ENCODE measurements at places on chromosomes 2 and 18. TPM values are rescaled to one million over a fixed set of nuclear protein-coding genes. Genes with fewer than 3 reads are reported as not detected.
A peak's percentile ranks its signal among the peaks of the same experiment; 100 is the strongest.

DNA sequence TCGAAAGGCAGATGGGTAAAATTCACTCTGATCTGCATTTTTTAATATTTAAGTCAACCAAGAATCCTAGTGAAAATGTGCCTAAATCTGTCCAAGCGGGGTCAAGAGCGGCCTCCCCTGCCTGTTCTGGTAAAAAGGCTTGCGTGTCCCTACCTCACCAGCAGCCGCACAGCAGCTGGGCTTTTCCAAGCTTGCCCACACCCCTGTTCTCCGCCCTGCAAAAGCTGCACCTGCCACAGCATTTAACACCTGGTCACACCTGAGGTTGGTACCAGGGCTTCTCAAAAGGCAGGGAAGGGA is 25.8 kb upstream of the TMEM182 start:
- H3K27me3 ChIP-seq, result no peaks in the 10 kb centered on the region
- H3K27ac ChIP-seq, result no peak overlapping the region
- peaks cover 3% of the 10 kb centered on the region for H3K4me1 ChIP-seq
- DNase-seq, result no peak
- H3K4me3 ChIP-seq, result peak overlapping the region; percentile 96
- peaks cover 10% of the 10 kb centered on the region for H3K36me3 ChIP-seq

TUBB8B gene
- 1.4 TPM for total RNA-seq

DPP10 gene
- total RNA-seq, result 19.2 TPM

DNA sequence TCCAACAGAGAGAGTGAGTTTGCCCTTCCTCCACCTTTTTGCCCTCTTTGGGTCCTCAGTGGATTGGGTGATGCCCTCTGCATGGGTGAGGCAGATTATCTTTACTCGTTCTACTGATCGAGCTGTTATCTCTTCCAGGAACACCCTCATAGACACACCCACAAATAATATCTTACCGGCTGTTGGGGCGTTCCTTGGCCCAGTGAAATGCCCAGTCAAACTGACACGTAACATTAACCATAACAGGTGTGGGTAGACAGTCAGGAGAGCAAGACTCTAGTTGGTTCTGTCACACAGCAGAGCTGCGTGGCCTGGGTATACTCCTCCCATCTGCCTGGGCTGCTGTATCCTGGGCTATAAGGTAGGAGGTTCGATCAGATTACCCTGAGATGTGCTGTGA is 144.1 kb downstream of the AGAP1 start:
- no peaks in the 10 kb centered on the region for H3K27me3 ChIP-seq
- H3K36me3 ChIP-seq, result no peaks in the 10 kb centered on the region
- peaks cover 6% of the 10 kb centered on the region for H3K4me1 ChIP-seq

DNA sequence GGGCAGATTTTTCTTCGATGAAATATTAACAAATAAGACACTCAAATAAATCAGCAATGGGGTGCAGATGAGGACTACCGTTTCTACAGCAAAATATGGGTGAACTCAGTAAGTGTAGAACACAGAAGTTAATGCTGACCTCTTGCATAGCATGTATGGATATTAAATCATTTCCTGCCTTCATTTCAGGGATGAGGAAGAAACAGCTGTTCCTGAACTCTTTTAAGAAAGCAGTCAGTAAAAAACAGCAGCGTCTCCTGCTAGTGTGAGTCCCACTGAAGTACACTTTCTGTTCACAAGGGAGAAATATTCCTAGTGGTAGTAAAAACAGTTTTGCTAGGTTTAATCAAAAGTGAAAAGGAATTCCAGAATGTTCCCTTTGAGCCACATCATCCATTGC is 379.0 kb downstream of the ZEB2 start:
- H3K36me3 ChIP-seq, result no peaks in the 10 kb centered on the region
- H3K27me3 ChIP-seq, result peaks cover 6% of the 10 kb centered on the region
- no peak overlapping the region for H3K27ac ChIP-seq
- H3K4me1 ChIP-seq, result no peaks in the 10 kb centered on the region

ITGB6 gene
- 0.24 TPM for total RNA-seq

DNA sequence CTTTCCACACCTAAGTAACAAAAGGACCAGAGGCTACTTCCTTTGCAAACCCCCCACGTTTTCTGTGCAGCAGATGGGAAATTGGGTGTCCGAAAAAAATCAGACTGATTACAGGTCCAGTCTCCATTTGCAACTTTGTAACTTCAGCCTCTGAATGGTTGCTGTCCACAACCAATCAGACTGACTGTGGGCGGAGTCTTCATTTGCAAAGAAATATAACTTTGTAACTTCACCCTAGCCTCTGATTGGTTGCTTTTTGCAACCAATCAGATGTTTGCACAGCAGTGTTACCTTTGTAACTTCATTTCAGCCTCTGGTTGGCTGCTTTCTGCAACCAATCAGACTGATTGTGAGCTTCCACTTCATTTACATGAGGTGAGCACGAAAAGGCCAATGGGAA is 27.8 kb upstream of the CACNB4 start:
- H3K27ac ChIP-seq, result no peak overlapping the region
- H3K36me3 ChIP-seq, result peaks cover 29% of the 10 kb centered on the region
- no peak overlapping the region for H3K4me3 ChIP-seq
- H3K4me1 ChIP-seq, result no peaks in the 10 kb centered on the region
- no peaks in the 10 kb centered on the region for H3K27me3 ChIP-seq

EFR3B gene
- total RNA-seq, result 5.8 TPM

DNA sequence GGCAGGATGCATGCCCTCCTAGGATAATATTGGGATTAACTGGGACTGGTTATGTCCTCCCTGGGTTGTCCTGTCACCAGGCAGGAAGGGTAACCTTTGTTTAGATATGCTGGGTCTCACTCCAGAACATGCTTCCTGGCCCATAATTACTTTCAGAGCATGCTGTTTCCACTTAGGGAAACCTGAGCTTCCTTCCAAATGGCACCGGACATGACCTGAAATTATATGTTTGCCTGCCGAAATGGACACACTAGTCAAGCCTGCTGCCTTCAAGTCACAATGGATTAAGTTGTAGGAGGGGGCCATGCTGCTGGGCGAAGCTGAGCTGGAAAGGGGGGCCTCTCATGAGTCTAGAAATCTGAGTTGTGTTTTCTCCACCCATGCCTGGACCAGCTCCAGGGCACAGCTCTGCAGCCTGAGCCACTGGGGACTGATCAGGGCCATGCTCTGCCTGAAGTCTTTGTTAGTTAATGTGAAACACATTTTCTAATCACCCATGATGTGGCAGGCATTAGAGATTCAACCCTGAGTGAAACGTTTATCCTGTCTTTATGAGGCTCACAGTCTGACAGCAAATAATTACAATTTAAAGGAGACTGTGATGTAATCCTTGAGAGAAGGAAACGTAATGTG is 273.3 kb downstream of the TNS1 start:
- H3K36me3 ChIP-seq, result no peaks in the 10 kb centered on the region
- no peak overlapping the region for H3K27ac ChIP-seq
- no peak for DNase-seq
- H3K4me3 ChIP-seq, result no peak overlapping the region

GRCh38 chr18:28801876-28802275 is 624.9 kb upstream of the CDH2 start:
- no peaks in the 10 kb centered on the region for H3K36me3 ChIP-seq
- H3K27me3 ChIP-seq, result no peaks in the 10 kb centered on the region
- no peak overlapping the region for H3K27ac ChIP-seq

- H3K27me3 ChIP-seq, result no peaks in the 10 kb centered on the region
- H3K4me3 ChIP-seq, result no peak overlapping the region
- H3K27ac ChIP-seq, result no peak overlapping the region
- no peaks in the 10 kb centered on the region for H3K4me1 ChIP-seq
These were observed 602.9 kb downstream of the NYAP2 start for GRCh38 chr2:226002438-226002837.

- no peak overlapping the region for H3K27ac ChIP-seq
- DNase-seq, result no peak
- H3K4me1 ChIP-seq, result no peaks in the 10 kb centered on the region
- no peaks in the 10 kb centered on the region for H3K27me3 ChIP-seq
- no peak overlapping the region for H3K4me3 ChIP-seq
These were observed 153.7 kb downstream of the PRKCE start for GRCh38 chr2:45804987-45805755.

GRCh38 chr2:128503399-128504245 is 185.0 kb upstream of the HS6ST1 start:
- peaks cover 5% of the 10 kb centered on the region for H3K4me1 ChIP-seq
- H3K36me3 ChIP-seq, result no peaks in the 10 kb centered on the region
- peak; percentile 31 for DNase-seq

GRCh38 chr2:172473167-172473566 is 45.8 kb downstream of the ITGA6 start:
- H3K27me3 ChIP-seq, result no peaks in the 10 kb centered on the region
- H3K27ac ChIP-seq, result no peak overlapping the region
- H3K4me3 ChIP-seq, result no peak overlapping the region
- DNase-seq, result no peak
- H3K36me3 ChIP-seq, result peaks cover 19% of the 10 kb centered on the region
- H3K4me1 ChIP-seq, result no peaks in the 10 kb centered on the region

DNA sequence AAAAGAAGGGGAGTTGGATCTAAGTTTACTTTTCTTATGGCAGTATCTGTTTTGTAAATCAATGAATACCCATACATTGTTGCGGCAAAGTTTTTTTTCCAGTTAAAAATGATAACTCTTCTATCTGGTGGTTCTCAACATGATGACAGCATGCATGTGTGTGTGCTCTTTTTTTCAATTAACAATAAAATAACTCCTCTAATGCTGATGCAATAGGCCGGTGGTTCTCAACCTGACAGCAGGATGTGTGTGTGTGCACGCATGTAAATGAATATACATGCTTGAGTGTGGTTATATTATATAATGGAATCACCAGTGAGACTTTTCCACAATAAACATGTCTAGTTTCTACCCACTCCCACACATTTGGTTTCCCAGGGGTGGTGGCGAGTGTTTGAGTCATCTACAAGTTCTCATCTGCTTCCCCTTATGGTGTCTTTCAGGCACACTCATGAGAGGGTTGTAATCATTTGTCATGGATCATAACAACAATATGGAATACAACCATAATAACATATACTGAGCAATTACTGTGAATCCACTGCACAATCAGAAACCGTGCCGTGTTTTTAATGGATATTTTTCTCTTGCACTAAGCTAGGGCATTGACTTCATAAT is 31.2 kb downstream of the PARD3B start:
- H3K36me3 ChIP-seq, result no peaks in the 10 kb centered on the region
- H3K4me3 ChIP-seq, result no peak overlapping the region
- no peak for DNase-seq
- H3K4me1 ChIP-seq, result no peaks in the 10 kb centered on the region
- no peaks in the 10 kb centered on the region for H3K27me3 ChIP-seq

- peak; percentile 80 for DNase-seq
- peaks cover 10% of the 10 kb centered on the region for H3K27me3 ChIP-seq
- no peak overlapping the region for H3K27ac ChIP-seq
- H3K36me3 ChIP-seq, result no peaks in the 10 kb centered on the region
- peaks cover 3% of the 10 kb centered on the region for H3K4me1 ChIP-seq
- H3K4me3 ChIP-seq, result peak overlapping the region; percentile 92
These were observed 1.6 kb downstream of the CRIM1 start for GRCh38 chr2:36356990-36357846.

NLRC4 gene
- not detected for total RNA-seq

DNA sequence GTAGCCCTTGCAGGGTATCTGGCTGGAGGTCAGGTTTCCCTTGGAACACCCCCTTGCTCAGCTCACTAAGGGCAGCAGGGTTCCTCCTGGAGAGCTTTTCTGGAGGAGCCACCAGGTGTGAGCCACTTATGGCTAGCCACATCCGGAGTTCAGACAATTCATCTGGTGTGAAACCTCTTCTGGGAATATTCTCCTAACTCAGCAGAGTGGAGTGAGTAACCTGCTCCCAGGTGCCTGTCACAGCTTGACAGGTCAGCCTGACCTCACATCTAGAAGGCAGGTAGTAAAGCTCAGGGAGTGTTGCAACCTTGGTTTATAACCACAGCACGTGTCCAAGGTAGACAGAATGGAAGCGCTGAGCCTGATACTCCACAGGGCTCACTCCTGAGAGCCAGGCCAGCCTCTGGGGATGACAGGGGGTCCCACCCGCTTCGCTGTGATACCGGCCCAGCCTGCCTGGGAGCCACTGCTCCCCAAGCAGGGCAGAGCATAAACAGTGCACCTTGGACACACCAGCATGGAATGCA is 62.6 kb upstream of the TGFA start:
- H3K27me3 ChIP-seq, result peaks cover under 1% of the 10 kb centered on the region
- no peaks in the 10 kb centered on the region for H3K36me3 ChIP-seq
- no peak overlapping the region for H3K27ac ChIP-seq
- H3K4me1 ChIP-seq, result no peaks in the 10 kb centered on the region

DNA sequence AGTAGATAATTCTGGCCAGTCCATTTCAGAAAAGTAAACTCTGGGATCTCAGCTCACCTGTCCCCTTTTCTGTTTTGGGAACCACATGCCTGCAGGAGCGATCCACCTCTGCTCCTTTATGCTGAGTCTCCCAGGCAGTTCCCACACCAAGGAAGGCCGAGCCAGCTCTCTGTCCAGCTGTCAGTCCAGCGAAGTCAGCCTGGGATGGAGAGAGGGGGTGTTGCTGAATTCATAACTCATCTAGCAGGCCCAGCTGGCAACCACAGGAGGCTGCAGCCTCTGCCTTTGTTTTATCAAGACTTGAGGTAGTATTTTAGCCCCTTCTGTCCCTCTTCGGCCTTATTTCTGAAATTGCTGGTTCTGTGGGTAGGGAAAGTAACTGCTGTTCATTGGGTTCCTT is 209.9 kb downstream of the ARL4C start:
- DNase-seq, result no peak
- H3K27ac ChIP-seq, result no peak overlapping the region
- peaks cover 4% of the 10 kb centered on the region for H3K4me1 ChIP-seq

- no peaks in the 10 kb centered on the region for H3K36me3 ChIP-seq
- DNase-seq, result no peak
- H3K27me3 ChIP-seq, result no peaks in the 10 kb centered on the region
- no peak overlapping the region for H3K4me3 ChIP-seq
These were observed 183.7 kb downstream of the IRS1 start for GRCh38 chr2:226615891-226616290.

GRCh38 chr2:36696533-36696932 is at the start of gene VIT:
TSS of gene VIT (plus strand) at chr2:36696707. CDS start at chr2:36716371, 19,664 bp downstream.
- peaks cover 5% of the 10 kb centered on the region for H3K4me1 ChIP-seq
- H3K27me3 ChIP-seq, result no peaks in the 10 kb centered on the region
- H3K27ac ChIP-seq, result no peak within 1 kb of the TSS
- H3K36me3 ChIP-seq, result no peaks in the 10 kb centered on the region
- no peak for DNase-seq
- H3K4me3 ChIP-seq, result peak within 1 kb of the TSS; percentile 56

GRCh38 chr18:22314001-22314400 is 103.7 kb downstream of the CTAGE1 start:
- H3K36me3 ChIP-seq, result no peaks in the 10 kb centered on the region
- no peak overlapping the region for H3K4me3 ChIP-seq
- H3K27ac ChIP-seq, result no peak overlapping the region
- H3K27me3 ChIP-seq, result no peaks in the 10 kb centered on the region
- no peaks in the 10 kb centered on the region for H3K4me1 ChIP-seq

ACVR1C gene
- 0.59 TPM for total RNA-seq

CHN1 gene
- total RNA-seq, result 28.8 TPM

ETAA1 gene
- total RNA-seq, result 21.3 TPM

- no peaks in the 10 kb centered on the region for H3K36me3 ChIP-seq
- H3K27ac ChIP-seq, result no peak overlapping the region
- DNase-seq, result no peak
- H3K4me3 ChIP-seq, result no peak overlapping the region
These were observed 187.4 kb downstream of the RDH14 start for GRCh38 chr2:18373081-18373480.

GRCh38 chr2:45637440-45637839 is 14.0 kb upstream of the PRKCE start:
- no peaks in the 10 kb centered on the region for H3K36me3 ChIP-seq
- no peak overlapping the region for H3K27ac ChIP-seq
- H3K4me1 ChIP-seq, result no peaks in the 10 kb centered on the region
- no peak overlapping the region for H3K4me3 ChIP-seq

DCC gene
- total RNA-seq, result 0.34 TPM

All from endodermal cell (in vitro differentiated cells).